A673 (cell line): ENCODE measurements at places on chromosomes 2 and 18.

GRCh38 chr2:43383533-43383932 is 157.1 kb upstream of the ZFP36L2 start:
- DNase-seq, result no peak

DNA sequence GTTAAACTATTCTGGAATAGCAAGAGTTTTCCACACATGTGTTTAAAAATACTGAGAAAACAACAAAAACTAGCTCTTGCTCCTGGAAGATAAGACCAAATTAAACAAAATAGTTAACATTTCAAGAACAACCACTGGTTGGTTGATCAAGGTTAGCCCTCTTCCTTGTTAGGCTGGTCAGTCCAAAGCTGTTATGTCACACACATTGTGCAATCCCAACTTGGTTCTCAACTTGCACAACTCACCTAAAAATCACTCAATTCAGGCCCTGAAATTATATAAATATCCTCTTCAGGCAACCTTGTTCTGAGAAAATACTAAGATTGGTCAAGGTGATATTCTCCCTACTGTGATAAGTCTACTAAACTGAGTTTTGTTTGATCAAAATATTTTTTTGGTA is 169.7 kb upstream of the LRP1B start:
- no peak for DNase-seq

DNA sequence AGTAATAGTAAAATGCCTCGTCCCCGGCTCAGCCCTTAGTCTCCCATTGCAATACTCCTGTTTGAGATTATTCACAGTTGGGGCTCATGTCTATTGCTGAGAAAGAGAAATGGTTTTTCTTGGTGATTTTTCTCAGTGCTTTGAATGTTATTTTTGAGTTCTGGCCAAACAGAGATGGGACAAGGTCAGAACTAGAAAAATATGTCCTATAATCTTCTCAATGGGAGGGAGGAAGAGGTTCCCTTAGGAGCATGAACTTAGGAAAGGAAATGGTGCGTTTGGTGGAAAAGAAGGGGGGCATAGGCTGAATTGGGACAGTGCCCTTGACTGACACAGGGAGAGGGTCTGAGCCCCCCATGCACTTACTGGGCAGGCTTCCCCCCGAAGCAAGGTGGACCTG is 133.8 kb downstream of the AGAP1 start:
- DNase-seq, result no peak

DNA sequence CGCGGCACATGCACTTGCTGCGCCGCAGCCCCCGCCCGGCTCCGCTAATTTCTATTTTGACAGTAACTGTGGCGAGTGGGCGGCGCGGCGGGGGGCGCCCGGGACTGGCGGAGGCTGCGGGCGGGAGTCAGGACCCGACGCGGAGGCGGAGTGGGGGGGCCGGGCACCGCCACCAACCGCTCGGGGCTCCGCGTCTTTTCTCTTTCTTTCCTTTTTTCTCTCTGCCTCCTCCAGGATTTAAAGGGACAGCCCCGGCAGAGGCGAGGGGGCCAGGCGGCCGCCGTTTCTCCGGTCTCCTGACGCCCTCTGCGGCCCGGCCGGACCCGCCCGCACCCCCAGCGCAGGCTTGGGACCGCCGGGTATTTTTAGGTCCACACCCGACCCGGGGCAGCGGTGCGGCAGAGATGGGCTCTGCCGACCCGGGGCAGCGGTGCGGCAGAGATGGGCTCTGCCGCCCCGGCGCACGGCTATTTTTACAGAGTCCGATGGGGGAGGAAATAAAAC is 460 bp upstream of the ZBTB7C start:
- peak; percentile 44 for DNase-seq

DNA sequence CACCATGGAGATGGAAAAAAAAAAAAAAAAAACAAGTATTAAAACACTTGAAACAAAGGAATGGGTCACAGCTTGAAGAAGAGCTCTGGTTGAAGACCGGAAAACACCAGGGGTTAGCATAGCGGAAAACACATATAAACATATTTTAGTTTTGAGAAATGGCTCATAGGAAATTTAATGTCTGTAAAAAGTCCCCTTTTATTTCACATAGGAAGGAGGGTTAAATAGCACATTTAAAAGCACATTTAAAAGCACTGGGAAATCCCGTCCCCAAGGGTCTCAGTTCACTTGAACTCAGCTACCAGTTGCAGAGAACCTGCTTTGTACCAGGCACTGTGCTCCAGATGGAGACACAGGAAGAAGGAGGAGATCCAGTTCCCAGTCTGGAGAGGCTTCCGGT is 65.5 kb downstream of the KCNE4 start:
- peak; percentile 98 for DNase-seq
